ENCODE measurements at places on chromosomes 6 and 20.

- DNase-seq = no peak
Measured at GRCh38 chr6:54094293-54094692, 16.9 kb upstream of the MLIP start.

GRCh38 chr20:41900201-41900691, 282.1 kb upstream of the CHD6 start:
- no peak for DNase-seq

DNA sequence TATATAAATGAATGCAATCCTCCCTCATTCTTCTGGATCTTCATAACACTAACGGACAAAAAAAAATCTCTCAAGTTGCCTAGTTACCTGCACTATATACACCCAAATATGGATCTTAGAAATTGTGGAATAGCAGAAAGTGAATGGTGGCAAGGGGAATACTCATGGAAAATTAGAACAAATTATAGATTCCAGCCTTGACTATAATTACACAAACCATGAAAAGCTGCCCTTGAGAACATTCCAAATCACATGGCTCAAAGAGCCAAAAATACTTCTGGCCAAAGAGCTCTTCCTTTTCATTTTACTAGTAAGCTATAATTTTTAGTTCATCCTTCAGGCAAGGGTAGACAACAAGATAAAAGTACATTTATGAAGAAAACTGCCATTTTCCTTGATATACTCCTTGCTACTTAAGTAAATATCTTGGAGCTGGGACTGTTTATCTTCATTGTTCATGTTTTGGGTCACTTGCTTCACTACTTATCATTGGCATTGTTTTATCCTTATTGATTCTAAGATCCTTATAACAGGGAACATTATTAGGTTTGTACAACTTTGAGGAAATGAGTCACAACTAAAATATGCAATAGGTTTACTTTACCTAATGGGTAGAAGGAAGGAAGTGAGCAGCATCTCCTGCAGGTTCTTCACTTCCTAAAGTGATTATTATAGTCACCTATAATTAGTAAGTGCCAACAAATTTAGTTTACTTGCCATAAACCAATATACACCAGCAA, 6.4 kb upstream of the MTRES1 start:
- no peak for DNase-seq

DNA sequence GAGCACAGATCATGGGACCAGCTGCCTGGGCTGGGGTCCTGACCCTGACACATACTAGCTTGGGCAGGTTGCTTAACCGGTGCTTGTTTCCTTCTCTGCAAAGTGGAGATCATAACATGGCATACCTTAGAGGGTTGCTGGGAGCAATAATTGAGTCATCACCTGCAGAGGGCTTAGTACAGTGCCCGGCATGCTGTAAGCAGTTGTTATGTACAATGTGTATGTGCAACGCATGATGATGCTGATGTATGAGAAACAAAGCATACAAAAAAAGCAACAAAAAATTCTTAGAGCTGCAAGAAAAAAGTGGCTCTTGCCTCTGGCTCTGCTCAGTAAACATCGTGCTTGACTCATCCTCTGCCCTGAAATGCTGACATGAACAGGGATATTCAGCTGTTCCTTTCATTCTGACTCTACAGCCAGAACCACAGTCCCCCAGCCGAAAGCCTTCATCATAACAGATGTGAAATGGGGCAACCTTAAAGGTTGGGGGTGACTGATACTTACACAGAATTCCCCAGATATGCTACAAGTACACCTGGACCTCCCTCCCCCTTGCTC, 91.7 kb downstream of the CLIC5 start:
- DNase-seq = no peak

DNA sequence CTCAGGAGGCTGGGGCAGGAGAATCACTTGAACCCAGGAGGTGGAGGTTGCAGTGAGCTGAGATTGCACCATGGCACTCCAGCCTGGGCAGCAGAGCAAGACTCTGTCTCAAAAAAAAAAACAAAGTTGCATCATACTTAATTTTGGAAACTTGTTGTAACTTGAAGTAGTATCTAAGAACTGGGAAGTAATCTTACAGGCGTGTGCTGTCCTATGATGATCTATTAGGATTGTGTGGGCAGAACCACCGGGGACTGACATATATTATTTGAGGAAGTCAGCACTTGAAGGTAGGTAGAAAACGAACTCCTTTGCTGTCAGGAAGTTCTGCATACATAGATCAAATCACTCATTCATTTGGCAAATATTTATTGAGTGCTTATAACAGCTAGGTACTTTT, 188.5 kb downstream of the ZNF217 start:
- DNase-seq = no peak

DNA sequence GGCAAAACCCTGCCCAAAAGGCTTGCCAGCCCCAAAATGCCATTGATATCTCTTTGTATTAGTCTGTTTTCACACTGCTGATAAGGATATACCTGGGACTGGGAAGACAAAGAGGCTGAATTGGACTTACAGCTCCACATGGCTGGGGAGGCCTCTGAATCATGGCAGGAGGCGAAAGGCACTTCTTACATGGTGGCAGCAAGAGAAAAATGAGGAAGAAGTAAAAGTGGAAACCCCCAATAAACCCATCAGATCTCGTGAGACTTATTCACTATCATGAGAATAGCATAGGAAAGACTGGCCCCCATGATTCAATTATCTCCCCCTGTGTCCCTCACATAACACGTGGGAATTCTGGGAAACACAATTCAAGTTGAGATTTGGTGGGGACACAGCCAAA, 28.6 kb downstream of the MBOAT1 start:
- DNase-seq = no peak

Data from naive thymus-derived CD8-positive, alpha-beta T cell (primary cell).